ENCODE measurements at places on chromosomes 16 and 17.

GRCh38 chr16:75379911-75380847 lies 53.1 kb downstream of the CFDP1 start:
- no peak for DNase-seq

- no peak for DNase-seq
Observed at GRCh38 chr17:83191388-83192160, 112.2 kb downstream of the METRNL start.

GRCh38 chr17:5772720-5773119 lies 188.4 kb upstream of the NLRP1 start:
- DNase-seq: peak; percentile 67

- peak; percentile 64 for DNase-seq
Observed at GRCh38 chr17:45296003-45296832, 20.6 kb downstream of the MAP3K14 start.

DNA sequence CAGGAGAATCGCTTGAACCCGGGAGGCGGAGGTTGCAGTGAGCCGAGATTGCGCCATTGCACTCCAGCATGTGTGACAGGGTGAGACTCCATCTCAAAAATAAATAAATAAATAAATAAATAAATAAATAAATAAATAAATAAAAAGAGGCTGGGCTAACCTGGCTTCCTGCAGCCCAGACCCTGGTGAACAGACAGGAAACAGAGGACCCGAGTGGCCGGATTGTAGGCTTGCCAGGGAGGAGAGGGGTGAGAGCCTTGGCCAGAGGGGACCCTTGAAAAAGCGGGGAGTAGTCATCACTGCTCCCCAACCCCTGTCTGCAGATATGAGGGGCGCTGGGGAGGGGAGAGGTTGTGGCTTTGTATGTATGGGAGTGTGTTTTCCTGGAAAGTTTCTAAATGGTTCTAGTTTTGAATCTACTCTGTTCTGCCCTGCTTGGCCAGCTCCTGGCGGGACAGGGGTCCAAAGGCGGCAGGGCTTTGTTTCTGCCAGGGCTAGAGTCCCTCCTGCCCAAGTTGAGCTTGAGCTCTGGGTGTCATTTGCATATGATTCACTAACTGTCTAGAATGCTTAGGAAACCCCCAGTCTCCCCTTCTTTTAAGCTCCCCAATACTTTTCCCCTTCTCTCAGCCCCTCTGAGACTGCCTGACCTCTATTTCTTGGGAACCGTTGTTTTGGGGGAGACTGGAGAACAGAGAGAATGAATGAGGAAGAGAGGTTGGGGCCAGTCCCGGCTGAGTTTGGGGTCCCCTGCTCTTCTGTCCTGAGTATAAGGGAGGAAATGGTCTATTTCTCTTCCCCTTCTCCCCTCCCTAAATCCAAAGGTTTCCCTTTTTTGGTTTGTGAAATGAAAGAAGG lies 16.4 kb downstream of the RARA start:
- no peak for DNase-seq

- no peak for DNase-seq
Observed at GRCh38 chr17:82371333-82372248, at the start of gene UTS2R. Gene UTS2R (plus strand): TSS chr17:82371765. CDS start chr17:82374325, 2,560 bp downstream.

DNA sequence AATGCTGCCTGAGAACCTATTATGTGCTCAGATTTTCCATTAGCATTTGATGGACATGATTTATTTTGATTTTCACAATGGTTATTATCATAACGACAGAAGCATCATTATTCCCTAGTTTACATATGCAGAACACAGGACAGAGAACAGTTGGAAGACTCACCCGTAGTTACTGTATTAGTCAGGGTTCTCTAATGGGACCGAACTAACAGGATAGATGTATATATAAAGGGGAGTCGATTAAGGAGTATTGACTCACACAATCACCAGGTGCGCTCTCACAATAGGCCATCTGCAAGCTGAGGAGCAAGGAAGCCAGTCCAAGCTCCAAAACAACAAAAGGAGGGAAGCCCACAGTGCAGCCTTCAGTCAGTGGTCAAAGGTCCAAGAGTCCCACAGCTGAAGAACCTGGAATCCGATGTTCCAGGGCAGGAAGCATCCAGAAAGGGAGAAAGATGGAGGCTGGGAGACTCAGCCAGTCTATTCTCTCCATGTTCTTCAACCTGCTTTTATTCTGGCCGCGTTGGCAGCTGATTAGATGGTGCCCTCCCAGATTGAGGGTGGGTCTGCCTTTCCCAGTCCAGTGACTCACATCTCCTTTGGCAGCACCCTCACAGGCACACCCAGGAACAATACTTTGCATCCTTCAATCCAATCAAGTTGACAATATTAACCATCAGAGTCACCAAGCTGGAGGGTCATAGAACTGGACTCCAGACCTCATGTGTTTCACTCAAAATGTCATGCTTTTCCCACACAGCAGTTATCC lies 92.7 kb upstream of the XYLT1 start:
- no peak for DNase-seq

DNA sequence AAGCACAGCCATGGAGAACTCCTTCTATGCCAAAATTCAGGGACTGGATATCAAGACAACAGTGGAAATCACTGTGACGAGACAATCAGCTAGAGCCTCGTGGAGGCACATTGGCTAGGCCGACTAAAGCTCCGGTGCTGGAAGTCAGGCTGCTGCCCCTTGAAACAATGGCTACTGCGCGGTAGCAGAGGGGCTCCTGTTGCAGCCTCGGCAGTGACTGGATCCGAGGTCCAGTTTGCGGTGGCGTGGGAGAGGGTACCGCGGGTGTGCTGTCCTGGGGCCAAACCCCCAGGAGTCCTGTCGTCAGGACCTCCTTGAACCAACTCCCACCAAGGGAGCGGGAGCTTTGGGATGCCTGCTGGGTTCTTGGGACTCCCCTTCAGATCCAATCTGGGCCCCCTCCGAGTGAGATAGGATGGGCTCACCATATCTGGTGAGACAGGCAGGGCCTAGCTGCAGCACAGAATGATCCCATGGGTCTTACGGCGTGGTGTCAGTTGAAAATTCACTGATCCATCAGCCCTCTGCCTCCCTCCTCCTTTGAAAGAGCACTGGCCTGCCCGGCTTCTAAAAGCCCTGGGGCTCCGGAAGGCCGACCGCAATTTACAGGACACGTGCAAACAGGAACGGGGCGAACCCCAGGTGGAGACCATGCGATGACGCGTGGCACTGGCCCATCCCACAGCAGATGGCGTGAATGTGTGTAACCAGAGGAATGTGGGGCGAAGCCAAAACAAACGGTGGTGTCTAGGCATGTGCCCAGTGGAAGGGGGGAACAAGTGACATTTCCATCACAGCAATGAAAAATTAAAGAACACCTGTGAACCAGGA lies 15.8 kb upstream of the KCNJ18 start:
- no peak for DNase-seq

- no peak for DNase-seq
Observed at GRCh38 chr16:55900616-55901393, 25.6 kb upstream of the CES5A start.

DNA sequence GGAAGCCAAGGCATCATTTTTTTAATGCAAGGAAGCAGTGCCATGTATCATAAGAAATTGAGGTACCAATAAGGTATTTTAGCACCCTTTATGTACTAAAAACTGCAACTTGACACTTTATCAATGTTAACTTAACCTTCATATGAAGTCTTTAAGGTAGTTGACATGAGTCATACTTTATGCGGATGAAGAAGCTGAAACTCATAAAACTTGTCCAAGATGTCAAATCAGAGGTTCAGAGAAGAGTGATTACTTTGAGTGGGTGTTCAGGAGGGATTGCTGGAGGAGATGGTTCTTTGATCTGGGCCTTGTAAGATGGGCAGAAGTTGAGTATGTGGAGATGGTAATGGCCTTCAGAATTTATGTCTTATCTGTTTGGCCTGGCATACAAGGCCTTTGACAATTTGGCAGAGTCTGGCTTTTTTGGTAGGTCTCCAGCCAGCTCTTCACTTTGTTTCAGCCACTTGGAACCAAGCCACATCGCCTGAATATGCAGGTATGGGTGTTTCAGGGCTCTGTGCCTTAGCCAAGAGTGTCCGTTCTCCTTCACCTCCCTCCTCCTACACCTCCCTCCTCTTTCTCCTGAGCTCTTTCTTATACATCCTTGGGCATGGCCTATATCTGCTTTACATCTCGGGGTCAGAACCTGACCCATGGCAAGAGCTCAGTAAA lies 23.7 kb downstream of the YPEL2 start:
- DNase-seq: no peak

- DNase-seq: no peak
Observed at GRCh38 chr17:3693829-3694231, 2.1 kb downstream of the P2RX5 start.

- no peak for DNase-seq
Observed at GRCh38 chr17:63390090-63390489, 56.0 kb downstream of the CYB561 start.

- no peak for DNase-seq
Observed at GRCh38 chr17:27222515-27222914, 71.4 kb upstream of the WSB1 start.

DNA sequence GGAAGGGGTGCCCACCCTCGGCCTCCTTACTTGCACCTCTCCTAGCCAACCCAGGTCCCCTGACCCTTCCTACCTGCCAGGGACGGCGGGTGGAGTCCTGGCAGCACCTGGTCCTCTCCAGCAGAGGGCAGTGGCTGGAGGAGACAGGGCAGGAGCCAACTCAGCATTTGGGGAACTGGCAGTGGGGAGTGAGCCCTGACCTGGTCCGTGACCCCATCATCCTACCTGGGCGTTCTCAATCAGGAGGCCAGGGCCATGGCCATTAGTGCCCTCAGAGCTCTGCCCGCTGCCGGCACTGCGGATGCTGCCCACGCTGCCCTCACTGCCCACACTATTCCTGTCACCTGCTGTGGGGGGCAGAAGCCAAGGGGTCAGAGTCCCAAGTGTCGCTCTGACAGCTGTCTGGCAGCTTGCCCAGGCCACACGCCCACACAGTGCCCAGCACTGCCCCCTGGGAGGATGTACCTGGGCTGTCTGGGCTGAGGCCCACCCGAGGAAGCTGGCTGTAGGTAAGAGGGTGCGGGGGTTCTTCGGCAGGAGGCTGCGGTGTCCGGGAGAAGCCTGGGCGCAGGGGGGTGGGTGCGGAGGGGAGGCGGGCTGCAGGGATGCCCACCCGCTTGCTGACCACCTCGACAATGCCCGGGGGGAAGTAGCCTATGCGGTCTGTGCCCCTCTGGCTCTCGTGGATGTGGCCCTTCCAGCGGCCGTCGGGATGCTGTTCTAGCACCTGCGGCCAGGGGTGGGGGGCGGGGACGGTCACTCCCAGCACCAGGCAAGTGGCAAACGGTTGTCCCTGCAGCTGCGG lies 10.8 kb downstream of the CASKIN2 start:
- DNase-seq: no peak

DNA sequence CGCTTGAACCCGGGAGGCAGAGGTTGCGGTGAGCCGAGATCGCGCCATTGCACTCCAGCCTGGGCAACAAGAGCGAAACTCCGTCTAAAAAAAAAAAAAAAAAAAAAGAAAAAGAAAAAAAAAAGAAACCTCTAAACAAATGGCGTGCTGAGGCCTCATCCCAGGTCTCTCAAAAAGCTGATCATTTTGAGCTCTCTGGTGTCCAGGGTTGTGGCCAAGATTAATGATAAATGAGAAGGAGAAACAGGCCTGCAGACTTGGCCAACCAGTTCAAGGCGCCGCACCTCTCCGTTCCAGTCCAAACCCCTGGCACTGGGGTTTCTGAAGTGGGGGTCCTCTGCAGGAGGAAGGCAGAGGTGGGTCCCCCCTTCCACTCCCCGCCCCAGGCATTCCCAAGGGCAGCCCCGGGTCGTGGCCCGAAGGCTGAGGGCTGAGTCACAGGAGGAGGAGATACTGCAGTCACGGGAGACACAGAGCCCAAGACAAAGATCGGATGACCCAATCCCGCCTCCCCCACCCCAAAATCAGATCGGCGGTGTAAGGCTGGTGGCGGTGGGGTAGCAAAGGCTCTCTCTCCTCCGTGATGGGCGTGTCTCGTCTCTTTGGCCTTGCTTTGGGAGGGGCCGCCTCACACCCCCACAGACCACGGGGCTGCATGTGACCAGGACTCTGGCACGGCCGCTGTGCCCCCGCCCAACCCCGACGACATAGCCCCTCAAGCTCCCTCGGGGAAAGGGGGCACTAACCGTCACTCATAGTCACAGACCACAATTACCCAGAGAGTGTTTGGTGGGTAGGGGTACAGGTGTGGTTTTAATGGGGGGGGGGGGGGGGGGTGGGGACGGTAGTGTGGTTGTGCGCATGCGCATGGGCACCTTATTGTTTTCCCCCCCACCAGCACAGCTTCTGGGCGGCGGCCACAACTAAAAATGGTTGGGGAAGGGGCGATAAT lies 1.1 kb downstream of the VAT1 start:
- DNase-seq: peak; percentile 73

- DNase-seq: no peak
Observed at GRCh38 chr17:70581459-70581858, 412.1 kb downstream of the KCNJ2 start.

DNA sequence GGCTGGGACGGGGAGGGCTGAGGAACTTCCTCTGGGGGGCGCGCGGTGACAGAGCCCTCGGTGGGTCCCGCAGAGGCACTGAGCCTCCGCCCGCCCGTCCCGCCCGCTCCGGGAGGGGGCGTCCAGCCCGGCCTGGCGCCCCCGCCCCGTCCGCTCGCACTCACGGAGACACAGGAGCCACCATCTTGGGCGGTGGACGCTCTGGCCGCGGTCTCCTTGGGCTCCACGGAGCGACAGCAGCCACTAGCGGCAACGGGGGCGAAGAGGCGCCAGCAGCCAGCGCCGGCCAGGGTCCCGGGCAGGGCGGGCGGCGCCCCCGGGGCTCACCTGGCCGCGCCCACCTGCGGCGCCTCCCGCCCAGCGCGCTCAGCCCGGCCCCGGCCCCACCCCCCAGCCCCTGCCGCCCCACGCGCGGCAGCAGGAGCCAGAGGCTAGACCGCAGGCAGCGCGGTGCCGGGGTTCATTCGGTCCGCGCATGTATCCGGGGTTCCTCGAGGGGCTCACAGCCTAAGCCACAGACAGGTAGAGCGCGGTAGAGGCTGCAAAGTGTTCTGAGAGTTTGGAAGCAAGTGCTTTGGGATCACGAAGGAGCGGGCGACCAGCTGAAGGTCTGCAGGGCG lies at the start of gene C17orf113:
C17orf113 (minus strand) TSS at position 209 of the 620 bp plus-strand sequence. CDS start 7,225 bp downstream, outside the sequence.
- DNase-seq: peak; percentile 36

DNA sequence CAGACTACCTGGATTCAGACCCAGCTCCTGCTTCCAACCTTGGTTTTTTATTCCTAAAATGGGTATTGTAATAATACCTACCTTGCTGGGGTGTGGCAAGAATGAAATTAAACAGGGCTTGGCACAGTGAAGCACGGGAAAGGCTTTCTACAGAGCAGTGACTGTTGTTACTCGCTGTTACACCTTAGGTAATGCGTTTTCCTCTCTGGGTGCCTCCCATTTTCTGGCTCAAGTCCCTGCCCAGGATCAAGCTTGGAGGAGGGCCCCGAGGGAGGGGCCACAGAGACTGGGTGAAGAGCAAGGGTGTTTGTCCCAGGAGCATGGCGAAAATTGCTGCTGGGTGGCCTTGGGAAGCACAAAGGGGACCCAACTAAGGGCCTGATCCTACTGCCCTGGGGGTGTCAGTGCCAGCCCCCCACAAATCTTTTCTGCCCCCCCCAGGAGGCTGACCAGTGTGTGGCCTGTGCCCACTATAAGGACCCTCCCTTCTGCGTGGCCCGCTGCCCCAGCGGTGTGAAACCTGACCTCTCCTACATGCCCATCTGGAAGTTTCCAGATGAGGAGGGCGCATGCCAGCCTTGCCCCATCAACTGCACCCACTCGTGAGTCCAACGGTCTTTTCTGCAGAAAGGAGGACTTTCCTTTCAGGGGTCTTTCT lies 13.3 kb downstream of the MIEN1 start:
- DNase-seq: no peak

GRCh38 chr17:38591759-38592241 lies 14.0 kb downstream of the SRCIN1 start:
- no peak for DNase-seq

GRCh38 chr16:81035975-81036750 lies 521 bp downstream of the ATMIN start:
- peak; percentile 10 for DNase-seq
